ENCODE measurements at places on chromosomes 13 and 19.

- DNase-seq, result no peak
These were observed 37.6 kb upstream of the STARD13 start for GRCh38 chr13:33322965-33323668.

- DNase-seq, result no peak
These were observed 321.7 kb downstream of the DLEU7 start for GRCh38 chr13:50521831-50522149.

DNA sequence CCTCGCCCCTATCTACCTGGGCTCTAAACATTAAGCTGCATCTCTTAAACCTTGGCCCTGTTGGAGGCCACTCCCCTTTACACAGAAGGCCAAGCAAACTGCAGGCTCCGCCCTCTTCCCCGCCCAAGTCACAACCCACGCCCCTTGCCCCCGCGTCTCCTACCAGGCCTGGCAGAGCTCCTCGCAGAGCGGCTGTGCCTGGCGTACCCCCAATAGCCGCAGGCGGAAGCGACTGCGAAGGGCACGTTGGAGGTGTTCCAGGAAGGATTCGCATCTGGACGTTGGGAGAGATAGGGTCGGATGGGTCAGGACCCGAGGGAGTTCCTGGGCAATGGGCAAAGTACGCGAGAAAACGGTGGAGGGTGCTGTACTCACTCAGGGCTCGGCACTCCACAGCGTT, 5.9 kb downstream of the RTBDN start:
- DNase-seq, result no peak

GRCh38 chr19:5487222-5487621, 32.0 kb downstream of the ZNRF4 start:
- DNase-seq, result no peak

DNA sequence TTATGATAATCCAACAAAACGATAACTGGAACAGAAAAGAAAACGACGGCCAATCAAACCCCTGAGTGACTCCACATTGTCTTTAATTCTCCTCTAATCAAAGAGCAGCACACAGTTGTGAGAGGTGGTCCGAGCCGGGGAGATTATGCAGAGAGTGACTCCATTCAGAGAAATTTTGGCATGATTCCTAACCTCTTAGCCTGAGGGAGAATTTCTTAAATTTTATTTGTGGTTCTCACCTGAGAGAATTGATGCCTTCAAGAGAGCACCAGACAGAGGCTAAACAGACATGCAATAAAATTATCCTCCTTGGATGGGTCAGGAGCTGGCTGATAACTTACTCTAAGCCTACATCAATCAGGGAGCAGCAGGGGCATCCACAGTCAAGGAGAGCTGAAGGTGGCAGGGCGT, 310.0 kb upstream of the KLF12 start:
- DNase-seq, result no peak

- DNase-seq, result no peak
These were observed 7.5 kb upstream of the MEX3D start for GRCh38 chr19:1575323-1576241.

- DNase-seq, result no peak
These were observed 25.0 kb downstream of the LHFPL6 start for GRCh38 chr13:39577838-39578491.

DNA sequence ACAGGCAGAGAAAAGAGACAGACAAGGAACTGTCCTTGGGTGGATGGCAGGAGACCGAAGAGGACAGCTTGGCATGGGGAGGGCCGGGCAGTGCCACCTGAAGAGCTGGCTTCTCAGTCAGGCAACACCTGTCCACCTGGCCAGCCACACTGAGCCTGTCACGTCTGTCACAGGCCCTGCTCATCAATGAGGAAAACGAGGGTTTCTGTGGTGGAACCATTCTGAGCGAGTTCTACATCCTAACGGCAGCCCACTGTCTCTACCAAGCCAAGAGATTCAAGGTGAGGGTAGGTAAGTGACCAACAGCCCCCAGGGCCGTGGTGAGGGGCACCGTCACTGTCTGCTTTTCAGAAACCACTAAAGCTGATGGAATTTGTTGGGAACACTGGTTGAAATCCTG, 11.2 kb upstream of the PROZ start:
- DNase-seq, result no peak

GRCh38 chr13:113053376-113053775, 52.2 kb upstream of the F7 start:
- no peak for DNase-seq

DNA sequence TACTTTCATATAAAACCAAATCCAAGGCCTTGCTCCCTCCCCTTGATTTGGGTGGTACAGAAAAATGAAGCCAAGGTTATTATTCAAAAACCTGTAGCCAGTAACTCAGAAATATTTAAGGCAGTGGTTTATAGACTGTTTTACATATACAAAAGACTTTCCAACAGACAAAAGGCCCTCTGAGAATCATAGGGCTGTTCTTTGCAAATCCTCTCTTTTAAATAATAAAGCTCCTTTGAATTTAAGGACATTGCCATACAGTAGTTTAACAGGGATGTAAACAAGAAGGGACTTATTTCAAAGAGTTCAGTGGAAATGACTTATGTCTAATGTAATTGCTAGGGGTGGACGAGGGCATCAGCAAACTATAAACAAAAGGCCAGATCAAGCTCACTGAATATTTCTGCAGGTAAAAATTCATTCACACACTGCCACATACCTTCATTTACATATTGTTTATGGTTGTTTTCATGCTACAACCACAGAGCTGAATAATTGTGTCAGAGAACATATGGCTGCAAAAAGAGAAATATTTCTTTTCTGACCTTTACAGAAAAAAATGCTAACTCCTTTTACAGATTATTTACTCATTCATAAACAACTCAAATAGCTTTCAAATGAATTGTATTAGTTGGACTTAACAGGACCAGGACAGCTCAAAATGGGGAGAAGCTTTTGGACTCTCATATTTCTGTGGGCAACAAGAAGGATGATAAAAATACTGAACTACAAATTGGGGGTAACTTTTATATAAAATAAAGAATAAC, 665.6 kb downstream of the SLITRK1 start:
- DNase-seq, result no peak

DNA sequence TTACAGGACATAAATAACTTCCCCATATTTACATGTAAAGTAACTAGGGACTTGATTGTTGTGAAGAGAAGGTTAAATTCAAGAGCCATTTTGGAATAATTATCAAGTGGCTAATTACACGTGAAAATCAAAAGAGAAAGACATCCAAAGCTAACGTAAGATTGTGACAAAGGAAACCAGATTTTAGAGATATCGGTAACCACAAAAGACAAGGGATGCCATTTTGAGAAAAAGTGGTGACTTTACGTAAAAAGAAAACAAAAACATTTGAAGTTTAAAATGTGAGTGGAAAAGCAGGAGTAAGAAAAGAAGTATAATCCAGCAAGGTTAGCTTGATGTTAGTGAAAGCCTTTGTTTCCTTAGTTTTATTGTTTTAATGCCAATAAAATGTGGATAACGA, 10.9 kb upstream of the VWA8 start:
- DNase-seq, result no peak

- peak; percentile 62 for DNase-seq
These were observed at the start of gene SLC8A2 for GRCh38 chr19:47471733-47472457. Gene SLC8A2, minus strand, starts transcription at chr19:47471893. Its CDS starts 5,490 bp downstream, at chr19:47466403.

- no peak for DNase-seq
These were observed 147.1 kb upstream of the IRS2 start for GRCh38 chr13:109933476-109933875.

- no peak for DNase-seq
These were observed 128.8 kb upstream of the ARGLU1 start for GRCh38 chr13:106696719-106697118.

DNA sequence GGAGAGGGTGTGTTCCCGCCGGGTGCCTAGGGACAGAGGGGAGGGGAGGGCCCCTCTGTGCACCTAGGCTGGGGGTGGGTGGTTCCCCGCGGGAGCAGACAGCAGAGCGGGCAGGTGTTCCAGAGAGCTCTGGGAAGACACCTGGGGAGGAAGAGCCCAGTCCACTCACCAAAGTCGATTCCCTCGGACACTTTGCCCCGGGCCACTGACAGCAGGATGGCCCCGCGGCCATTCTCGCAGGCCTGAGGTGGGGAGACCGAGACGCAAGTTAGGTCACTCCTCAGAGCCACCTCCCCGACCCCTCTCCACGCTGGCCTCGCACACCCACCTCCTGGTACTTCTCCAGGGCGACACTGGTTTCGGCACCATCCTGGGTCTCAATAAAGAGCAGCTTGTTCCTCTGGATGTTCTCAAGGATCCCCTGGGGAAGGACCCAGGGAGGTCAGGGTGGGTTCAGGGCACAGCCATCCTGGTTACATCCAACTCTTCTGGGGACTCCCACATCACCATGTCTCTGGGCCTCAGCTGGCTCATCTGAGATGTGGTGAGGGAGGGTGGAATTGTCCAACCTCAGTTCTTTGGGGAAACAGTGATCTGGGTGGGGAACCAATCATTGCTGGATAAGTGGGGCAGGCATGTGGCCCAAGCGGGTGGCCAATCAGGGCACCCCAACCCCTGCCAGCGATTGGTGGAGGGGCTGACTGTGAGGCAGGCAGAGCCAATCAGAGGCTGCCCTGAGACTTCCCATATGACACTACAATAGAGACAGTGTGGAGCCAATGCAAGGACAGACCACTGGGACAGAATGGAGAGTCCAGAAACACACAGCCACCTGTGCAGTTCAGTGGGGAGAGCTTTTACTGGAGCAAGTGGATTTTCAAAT, 12.6 kb downstream of the KLC3 start:
- no peak for DNase-seq

GRCh38 chr13:90015565-90016507, 1331.7 kb upstream of the MIR17HG start:
- no peak for DNase-seq

DNA sequence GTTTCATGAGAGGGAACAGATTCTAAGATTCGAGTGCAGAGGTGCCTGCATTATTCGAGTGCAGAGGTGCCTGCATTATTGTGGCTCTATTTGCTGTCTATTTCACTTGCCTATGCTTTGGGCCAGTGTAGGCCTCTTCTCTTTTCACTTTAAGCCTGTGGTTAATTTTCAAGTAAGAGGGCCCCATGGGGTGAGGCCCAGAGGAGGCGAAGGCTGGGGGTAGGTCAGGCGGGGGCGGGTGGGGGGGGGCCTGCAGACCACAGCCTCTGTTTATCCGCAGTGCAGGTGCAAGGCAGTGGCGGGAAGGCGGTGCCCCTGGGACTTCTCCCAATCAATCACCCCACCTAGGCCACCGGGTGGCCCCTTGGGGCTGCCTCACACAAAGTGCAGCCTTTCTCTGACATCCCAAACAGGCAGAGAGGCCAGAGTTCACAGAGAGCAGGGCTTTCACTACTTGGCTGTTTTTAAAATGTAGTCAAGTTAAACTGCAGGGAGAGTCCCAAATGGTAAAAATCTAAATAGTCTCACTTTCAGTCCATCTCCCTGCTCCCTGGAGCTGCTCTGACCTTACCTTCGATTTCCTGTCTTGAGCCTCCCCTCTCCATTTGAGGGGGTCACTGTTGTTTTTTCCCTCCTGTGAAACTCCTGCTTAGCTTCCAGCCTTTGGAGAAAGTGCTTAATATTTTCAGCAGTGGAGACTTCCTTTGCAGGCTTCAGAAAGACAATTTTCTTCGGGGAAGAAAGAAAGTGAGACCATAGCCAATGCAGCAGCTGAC, 249.0 kb downstream of the DLEU7 start:
- DNase-seq, result peak; percentile 68

DNA sequence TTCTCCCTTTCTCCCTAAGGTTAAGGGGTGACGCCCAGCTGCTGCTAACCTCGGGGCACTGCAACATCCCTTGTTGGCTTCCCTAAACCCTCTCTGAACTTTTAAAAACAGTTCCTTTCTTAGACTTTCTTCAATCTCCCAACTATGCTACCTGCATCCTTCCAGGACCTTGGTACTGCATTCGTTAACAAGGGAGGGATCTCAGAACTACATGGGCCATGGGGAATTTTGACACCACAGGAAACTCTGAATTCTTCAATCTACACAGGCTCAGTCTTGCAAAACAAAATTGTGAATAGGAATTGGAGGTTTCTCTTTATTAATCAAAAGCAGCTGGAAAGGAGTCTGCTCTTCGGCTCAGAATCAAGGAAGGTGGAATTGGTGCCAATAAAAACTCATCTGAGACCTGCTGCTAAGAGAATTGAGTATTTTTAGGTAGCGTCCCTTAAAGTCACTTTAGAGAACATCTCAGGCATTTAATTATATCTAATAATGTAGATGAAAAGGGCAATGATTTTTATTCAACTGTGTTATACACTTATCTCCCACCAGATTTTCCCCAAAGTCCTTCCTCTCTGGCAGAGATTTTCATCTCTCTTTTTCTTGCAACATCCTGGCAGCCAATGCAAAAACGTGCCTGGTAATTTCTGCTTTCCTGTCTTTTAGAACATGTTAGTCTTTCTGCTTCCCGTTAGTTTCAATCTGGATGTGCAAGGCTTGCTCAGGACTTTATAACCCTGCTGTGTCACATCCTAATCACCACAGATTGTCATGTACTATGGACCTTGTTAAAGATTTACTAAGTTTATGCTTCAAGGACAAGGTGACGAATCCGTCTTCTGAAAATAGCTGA, 69.1 kb upstream of the SLC15A1 start:
- no peak for DNase-seq

DNA sequence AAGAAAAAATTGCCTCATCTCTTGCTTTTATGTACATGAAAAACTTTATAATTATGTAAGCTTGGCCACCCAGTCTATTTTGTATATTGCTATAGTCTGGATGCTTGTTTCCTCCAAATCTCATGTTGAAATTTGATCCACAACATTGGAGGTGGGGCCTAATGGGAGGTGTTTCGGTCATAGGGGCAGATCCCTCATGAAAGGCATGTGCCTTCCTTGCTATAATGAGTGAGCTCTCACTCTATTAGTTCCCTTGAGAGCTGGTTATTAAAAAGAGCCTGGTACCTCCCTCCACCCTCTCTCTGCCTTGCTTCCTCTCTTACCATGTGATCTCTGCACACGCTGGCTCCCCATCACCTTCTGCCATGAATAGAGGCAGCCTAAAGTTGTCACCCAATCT, 1005.1 kb downstream of the PCDH9 start:
- DNase-seq, result no peak

DNA sequence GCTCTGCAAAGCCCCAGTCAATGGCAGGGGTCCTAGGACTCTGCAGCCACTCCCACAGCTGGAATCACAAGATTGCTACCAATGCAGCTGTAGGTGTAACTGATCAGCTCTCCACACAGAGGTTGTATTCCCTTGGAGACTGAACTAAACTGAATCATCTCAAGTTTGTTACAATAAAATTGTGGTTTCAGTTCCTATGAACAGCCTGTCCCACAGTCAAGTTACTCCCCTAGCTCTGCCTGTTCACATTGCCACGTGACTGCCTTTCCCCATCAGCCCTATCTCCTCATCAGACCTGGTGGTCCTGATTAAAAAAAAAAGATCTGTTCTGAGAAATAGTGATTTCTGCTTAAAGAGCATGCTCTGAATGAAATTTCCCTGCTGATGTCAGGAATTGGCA, 287.9 kb upstream of the NBEA start:
- no peak for DNase-seq

Measured in CD4-positive, alpha-beta T cell treated with Interferon gamma for 1 hour (primary cell).